ENCODE measurements at places on chromosomes 5 and 9.

GRCh38 chr5:126969548-126969947 is 60.8 kb downstream of the MARCHF3 start:
- DNase-seq = no peak

GRCh38 chr5:73732045-73732444 is 106.0 kb downstream of the ARHGEF28 start:
- no peak for DNase-seq

- DNase-seq = no peak
Measured at GRCh38 chr5:163445345-163445744, 8.0 kb downstream of the CCNG1 start.

GRCh38 chr9:70814597-70814996 is 306.8 kb downstream of the TRPM3 start:
- DNase-seq = no peak

DNA sequence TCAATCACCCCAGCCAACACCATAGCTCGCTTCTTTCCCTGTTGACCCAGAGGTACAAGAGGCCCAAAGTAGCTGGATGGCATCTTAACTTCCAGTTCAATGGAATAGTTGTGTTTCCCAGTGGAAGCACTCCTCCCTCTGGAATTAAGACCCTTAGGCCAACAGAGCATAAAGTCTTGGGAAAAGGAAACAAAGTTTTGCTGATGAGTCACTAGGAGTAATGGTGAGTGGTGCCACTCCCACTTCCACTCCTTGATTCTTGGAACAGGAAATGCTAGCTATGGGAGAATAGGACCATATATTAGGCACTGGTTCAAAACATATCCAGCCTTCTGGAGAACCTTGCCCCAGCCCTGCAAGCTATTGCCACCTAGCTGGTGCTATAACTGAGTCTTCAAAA is 44.7 kb upstream of the LMX1B start:
- DNase-seq = no peak

- peak; percentile 70 for DNase-seq
Measured at GRCh38 chr9:479971-480350, 265.3 kb downstream of the DOCK8 start.

- no peak for DNase-seq
Measured at GRCh38 chr5:59097712-59098111, 514.8 kb downstream of the RAB3C start.

DNA sequence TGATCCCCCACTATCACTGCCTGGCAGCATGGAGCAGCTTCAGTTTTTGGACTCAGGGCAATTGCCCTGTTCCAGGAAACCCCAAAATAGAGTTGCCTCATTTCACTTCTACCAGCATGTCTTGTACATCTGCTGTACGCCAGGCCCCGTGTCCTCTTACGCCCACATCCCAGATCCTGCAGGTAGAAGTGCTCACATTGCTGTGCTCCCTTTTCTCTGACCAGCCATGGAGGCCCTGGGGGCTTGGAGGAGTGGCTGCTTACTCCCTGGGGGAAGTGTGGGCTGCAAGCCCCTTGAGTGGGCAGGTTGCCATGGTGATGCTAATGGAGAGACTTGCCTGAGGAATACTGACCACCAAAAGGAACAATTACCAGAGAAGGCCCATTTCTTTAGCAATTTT is 55.6 kb upstream of the KCNIP1 start:
- no peak for DNase-seq

DNA sequence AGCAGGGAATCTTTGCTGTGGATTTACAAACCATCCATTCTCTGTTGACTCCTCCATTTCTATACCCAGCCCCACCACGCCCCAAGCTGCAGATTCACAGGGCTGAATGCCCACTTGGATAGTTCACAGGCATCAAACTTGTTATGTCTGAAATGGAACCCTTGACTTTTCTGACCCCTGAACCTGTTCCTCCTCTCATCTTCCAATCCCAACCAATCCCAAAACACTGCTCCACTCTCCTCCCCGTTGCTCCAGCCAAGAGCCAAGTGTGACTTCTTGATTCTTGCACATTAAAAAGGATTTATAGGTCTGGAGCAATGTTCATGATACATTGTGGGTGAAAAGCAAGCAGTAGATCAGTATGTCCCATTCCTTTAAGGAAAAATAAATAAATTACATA is 145.6 kb downstream of the DAB2IP start:
- peak; percentile 88 for DNase-seq

DNA sequence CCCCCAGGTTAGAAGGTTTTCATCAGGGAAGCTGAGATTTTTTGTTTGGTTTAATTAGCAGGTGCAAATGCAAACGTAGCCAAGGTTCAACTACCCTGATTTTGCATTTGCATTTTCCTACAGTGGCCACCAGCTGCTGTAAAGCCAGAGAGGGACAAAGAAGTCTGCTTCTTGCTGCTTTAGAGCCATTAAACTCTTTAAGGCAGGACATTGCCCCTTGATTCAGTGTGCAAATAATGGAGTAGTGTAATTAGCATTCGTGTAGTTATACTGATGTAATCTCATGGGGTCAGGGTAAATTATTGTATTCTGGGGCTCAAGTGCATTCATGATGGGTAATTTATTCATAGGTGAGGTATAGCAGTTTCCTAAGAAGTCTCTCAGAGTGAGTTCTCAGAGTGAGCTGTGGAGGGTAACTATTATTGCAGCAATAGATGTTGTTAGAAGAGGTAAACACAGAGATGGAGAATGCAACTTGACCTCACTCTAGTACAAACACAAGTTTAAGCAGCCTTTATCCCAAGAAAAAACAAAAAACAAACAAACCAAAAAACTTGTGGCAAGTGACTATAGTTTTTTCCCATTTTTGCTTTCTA is 526.5 kb downstream of the KIF4B start:
- DNase-seq = no peak

GRCh38 chr5:42719034-42719433 is 37.6 kb upstream of the CCDC152 start:
- no peak for DNase-seq

GRCh38 chr9:95522871-95523370 is 6.2 kb upstream of the PTCH1 start:
- DNase-seq = no peak

DNA sequence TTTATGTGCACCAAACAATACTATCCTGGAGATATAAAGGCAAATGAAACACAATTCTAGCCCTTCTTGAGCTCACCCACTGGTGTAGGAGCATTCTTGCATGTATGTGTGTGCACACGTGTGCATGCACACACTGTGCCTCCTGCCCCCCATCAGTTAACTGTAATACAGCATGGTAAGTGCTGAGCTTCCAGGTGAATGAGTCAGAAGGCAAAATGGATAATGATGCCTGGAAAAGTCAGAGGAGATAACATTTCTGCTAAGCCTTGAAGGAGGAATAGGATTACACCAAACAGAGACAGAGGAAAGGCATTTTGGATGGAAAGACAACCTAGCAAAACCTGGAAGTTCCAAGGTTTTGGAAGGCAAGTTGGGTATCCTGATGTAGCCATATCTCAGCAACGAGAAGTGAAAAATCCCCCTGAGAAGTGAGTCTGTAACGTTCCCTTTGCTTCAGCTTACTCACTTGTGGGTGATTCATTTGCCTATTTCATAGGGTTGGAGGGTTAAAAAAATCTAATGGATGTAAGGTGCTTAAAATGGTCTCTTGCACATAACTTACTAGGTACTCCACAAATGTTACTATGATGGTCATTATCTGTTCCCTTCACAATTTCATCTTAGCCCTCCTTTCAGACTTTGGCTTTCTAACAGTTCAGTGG is 101.4 kb upstream of the STC2 start:
- DNase-seq = no peak

DNA sequence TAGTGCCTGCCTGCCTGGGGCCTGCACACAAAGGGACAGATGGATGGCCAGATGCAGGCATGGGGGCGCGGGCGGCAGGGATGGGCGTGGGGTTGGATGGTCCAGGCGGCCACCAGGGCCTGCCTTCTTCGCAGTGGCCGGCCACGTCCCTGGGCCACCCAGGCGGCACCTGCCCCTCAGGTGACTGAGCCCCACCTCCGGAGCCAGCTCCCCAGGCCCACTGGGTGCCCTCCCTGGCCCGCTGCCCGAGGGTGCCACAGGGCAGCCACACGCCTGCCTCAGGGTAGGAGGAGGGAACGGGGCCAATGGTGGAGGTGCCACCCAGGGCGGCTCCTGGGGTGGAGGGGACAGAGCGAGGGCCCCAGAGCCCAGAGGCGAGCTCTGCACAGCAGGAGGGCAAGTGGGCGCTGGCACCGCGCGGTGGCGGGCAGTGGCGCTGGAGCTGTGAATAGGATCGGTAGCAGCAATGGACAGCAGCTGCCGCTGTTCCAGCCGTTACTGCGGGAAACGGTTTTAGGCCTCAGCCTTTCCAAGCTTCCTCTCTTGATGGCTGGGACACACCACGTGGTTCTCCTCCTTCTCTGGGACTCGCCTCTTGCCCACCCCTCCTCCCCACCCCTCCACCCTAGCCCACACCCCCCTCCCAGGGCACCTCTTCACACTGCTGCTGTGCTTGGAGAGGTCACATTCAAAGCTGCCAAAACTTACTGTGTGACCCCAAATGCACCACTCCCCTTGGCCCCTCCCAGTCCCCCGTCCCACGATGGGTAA is 19.1 kb downstream of the LHX3 start:
- no peak for DNase-seq

DNA sequence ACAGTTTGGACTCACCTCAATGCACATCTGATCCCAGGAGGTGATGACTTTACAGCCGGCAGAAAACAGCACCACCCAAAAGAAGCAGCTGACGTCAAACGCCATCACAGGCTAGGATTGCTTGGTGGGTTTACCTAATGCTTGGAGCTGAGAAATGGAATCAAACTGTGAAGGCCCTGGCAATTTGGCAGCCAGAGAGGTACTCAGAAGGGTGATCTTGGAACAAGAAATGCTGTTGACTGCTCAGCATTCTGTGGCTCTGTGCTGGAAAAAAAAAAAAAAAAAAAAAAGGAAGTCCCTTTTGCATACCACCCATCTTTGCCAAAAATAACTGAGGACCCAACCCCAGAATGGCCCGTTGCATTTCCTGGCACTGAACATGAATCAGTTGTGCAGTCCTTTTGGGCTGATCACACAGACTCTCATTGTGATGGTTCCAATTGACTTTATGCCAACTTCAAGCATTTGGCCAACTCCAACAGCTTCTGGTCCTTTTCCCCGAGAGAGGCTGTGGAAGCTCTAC is at the start of gene CD180:
TSS of gene CD180 (minus strand) at position 263 of the 523 bp plus-strand sequence. CDS start at position 105, 158 bp downstream.
- DNase-seq = no peak

- DNase-seq = no peak
Measured at GRCh38 chr5:54367844-54368243, 57.5 kb upstream of the ARL15 start.

- DNase-seq = no peak
Measured at GRCh38 chr9:101399643-101399970, 956 bp downstream of the ZNF189 start.

- DNase-seq = no peak
Measured at GRCh38 chr5:78670701-78671269, 22.2 kb upstream of the LHFPL2 start.

DNA sequence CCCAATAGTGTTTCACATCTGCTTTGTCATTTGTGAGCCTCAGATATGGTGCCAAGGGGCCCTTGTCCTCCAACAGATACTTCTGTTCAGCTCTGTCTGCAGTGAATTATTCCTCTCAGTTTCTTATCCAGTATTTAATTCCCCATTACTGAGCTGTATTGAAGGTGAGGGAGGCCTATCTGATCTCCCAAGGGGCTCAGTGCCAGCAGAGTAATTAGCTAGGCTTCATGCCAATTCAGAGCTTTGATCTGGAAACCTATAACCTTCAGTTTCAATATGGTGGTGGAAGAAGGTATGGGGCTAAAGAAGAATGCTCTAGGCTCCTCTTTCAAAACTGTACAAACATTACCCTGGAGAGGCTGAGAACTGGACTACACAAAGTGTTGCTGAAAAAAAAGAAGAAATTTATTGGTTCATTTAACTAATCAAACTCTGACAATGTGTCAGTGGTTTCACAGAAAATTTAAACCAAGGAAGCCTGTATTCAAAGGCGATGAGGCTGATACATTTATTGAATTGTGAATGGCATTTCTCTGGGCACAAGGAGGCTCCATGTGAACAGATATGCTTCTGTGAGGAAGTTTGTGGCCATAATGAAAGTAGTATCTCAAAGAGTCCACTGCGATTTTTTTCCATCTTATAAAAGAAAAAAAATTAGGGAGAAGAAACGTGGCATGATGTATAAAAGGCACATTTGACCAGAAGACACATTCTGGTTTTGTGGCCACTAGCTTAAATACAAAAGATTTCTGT is 397.8 kb downstream of the TLE4 start:
- DNase-seq = no peak

- DNase-seq = no peak
Measured at GRCh38 chr5:120873083-120873482, 409.0 kb downstream of the PRR16 start.

DNA sequence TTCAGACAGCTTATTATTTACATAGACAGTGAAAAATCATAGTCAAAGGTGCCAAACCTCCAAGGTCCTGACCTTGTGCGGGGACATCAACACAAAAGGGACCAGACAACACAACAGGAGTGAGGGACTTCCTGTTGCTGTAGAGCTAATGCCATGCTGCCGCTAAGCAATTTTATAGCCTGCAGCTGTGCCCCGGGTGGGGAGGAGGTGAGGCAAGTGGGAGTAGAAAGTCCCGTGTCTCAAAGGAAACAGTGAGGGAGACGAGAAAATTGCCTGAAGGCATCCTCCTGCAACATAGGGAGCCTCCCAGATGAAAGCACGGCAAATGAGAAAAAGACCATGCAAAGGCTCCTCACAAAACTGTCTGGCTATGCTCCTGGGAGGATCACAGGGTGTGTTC is 58.8 kb downstream of the CAAP1 start:
- peak; percentile 27 for DNase-seq

GRCh38 chr5:138503487-138504270 is 38.4 kb downstream of the EGR1 start:
- no peak for DNase-seq

DNA sequence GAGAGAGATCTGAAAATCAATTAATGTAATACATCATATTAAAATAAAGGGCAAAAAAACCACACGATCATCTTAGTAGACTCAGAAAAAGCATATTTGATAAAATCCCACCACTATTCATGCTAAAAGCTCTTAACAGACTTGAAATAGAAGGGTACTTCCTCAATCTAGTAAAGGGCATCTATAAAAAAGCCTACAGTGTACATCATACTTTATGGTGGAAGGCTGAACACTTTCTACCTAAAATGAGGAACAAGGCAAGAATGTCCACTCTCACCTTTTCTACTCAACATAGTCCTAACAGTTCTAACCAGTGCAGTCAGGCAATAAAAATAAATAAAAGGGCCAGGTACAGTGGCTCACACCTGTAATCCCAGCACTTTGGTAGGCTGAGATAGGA is 38.9 kb downstream of the POLK start:
- DNase-seq = no peak

- DNase-seq = peak; percentile 80
Measured at GRCh38 chr9:75027187-75028107, 646 bp downstream of the CARNMT1 start.

DNA sequence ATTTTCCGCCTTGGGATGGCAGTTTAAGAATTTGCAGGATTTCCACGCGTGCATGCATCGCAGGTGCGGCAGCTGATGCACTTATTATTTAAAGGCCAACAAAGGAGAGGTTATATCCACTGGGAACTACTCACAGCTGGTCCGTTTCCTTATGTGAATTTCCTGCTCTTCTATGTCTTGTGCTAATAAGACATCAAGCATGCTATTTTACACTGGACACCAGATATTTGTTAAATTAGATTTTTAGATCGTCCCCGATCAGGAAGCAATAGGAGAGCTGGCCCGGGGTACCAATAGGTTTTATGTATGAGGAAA is 476 bp upstream of the DTWD2 start:
- DNase-seq = no peak
